Ureter (tissue), 1 donor: ENCODE measurements at places on chromosomes 7 and 10. TPM values are rescaled to one million over a fixed set of nuclear protein-coding genes. Genes with fewer than 3 reads are reported as not detected.

The PTPRE gene
- total RNA-seq, result 33.0 TPM

The GNAT3 gene
- not detected for total RNA-seq

The MMP21 gene
- total RNA-seq, result not detected

The GPER1 gene
- 3.4 TPM for total RNA-seq

The TEX47 gene
- not detected for total RNA-seq

The SORBS1 gene
- total RNA-seq, result 347 TPM

The ZNF394 gene
- 39.8 TPM for total RNA-seq

The CHST3 gene
- 13.2 TPM for total RNA-seq

The MMD2 gene
- total RNA-seq, result not detected

The CALML5 gene
- not detected for total RNA-seq

The SCIN gene
- total RNA-seq, result 20.2 TPM

The STEAP4 gene
- 105 TPM for total RNA-seq

The PRKCQ gene
- 4.3 TPM for total RNA-seq

The GIMAP7 gene
- 24.5 TPM for total RNA-seq

The ZDHHC4 gene
- 54.4 TPM for total RNA-seq

The MYH16 gene
- total RNA-seq, result not detected

The CLDN3 gene
- 6.8 TPM for total RNA-seq

The THAP5 gene
- total RNA-seq, result 35.6 TPM

The CCDC3 gene
- total RNA-seq, result 32.4 TPM

The RASSF4 gene
- total RNA-seq, result 22.7 TPM

The NT5C2 gene
- total RNA-seq, result 172 TPM

The HOXA10 gene
- total RNA-seq, result 15.3 TPM

The PTPRZ1 gene
- 0.26 TPM for total RNA-seq

The HABP2 gene
- 0.23 TPM for total RNA-seq
